NCI-H1694 (cell line): ENCODE measurements at places on chromosomes 3 and 15.

- DNase-seq, result no peak
Measured at GRCh38 chr3:142019794-142020320, 129.5 kb downstream of the TFDP2 start.

DNA sequence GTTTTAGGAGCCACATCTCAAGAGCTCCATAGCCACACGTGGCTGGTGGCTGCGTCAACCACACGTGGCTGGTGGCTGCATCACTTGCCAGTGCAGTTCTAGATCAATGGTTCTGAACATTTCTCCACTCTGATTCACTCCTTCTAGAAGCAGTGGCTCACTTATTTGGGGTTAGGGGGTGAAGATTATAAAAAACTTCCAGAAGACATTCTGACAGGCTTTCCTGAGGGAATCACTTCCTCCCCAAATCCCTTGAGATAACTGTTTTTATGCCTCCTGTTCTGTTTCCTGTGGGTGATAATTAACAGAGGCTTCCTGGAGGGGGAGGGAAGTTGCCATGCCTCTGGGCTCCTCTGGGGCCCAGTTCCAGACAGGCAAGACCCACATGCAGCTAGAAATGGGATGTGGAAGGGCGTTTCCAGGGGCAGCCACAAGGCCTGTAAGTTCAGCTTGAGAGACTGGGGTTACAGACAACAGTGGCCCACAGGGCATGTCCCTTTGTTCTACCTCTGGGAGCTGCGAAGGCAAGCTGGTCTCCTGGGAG, 23.6 kb downstream of the HEG1 start:
- DNase-seq, result no peak

- no peak for DNase-seq
Measured at GRCh38 chr3:45565342-45565741, 29.2 kb upstream of the LIMD1 start.

- DNase-seq, result no peak
Measured at GRCh38 chr3:179885950-179886349, 150.8 kb downstream of the PEX5L start.

- DNase-seq, result no peak
Measured at GRCh38 chr3:152193673-152194267, 75.0 kb upstream of the MBNL1 start.

DNA sequence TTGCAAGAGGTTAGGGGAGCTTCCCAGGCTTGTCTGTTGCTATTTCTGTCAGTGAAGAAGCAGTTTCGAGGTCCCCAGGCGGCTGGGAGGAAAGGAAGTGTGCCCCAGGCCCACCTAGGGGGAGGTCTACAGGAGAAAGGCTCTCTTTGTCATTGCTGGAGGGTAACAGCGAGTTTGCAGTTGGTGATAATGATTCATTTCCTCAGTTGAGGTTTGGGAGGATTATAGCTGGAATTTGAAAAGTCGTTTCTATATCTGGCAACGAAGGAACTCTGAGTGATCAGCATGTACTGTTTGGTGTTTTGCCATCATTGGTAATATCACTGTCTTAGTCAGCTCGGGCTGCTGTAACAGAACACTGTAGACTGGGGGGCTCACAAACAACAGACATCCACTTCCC, 65.5 kb upstream of the UBE3A start:
- no peak for DNase-seq

- no peak for DNase-seq
Measured at GRCh38 chr15:32877252-32878019, 159.6 kb downstream of the GREM1 start.

- no peak for DNase-seq
Measured at GRCh38 chr3:38561746-38562466, 65.8 kb downstream of the EXOG start.

DNA sequence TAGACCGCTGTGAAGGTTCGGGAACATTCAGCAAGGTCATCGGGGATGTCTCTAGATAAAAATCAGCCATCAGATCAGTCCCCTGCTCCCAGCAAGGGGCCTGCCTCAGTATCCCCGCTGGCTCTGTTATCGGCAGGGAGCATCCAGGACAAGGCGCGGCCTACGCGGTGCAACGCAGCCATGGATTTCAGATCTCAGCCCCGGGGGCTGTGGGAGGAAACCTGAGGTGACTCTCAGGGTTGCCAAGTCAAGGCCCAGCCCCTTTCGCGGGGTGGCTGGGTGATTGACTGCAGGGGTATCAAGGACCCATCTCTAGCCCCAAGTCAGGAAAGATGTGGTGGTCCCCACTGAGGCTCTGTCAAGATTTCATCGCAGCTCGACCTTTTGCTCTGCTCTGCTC, 23.1 kb upstream of the CD47 start:
- DNase-seq, result no peak

- no peak for DNase-seq
Measured at GRCh38 chr15:62546628-62547027, 381.5 kb upstream of the C2CD4B start.

DNA sequence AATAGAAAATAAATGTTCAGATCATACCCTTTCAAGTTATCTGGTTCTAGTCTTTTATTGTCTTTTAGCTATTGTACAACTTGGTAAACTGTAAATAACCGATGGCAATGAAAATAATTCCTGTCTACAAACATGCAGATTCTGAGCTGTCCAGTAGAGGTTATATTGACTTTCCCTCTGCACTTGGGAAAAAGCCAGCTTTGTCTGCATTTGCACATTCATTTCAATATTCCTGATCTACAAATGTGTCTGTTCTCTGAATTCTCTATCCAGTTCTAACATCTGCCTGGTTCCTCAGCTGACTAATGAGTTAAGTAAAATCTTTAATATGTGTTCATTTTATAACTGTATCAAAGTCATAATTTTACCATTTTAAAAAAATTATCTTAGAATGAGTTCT, 408.5 kb downstream of the ERC2 start:
- no peak for DNase-seq

DNA sequence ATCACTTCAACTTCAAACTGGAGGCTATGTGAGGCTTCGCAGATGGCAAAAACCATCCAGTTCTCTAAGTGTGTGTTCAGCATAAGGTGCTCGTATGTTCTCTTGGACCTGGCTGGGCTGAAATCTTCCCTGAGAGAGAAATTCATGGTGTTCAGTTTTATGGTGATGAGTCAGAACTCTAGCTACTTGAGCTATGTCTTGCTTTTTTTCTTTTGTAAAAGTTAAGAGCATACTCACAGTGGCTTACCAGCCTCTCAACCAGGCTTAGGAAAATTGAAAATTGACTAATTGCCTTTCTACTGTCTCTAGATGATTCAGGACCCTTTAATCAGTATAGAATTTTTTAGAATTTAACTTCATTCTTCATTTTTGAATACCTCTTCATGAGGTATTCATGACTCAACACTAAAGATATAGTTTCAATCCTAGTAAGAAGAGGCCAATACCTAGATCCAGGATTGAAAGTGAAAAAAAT, 617.5 kb downstream of the TBL1XR1 start:
- DNase-seq, result no peak

DNA sequence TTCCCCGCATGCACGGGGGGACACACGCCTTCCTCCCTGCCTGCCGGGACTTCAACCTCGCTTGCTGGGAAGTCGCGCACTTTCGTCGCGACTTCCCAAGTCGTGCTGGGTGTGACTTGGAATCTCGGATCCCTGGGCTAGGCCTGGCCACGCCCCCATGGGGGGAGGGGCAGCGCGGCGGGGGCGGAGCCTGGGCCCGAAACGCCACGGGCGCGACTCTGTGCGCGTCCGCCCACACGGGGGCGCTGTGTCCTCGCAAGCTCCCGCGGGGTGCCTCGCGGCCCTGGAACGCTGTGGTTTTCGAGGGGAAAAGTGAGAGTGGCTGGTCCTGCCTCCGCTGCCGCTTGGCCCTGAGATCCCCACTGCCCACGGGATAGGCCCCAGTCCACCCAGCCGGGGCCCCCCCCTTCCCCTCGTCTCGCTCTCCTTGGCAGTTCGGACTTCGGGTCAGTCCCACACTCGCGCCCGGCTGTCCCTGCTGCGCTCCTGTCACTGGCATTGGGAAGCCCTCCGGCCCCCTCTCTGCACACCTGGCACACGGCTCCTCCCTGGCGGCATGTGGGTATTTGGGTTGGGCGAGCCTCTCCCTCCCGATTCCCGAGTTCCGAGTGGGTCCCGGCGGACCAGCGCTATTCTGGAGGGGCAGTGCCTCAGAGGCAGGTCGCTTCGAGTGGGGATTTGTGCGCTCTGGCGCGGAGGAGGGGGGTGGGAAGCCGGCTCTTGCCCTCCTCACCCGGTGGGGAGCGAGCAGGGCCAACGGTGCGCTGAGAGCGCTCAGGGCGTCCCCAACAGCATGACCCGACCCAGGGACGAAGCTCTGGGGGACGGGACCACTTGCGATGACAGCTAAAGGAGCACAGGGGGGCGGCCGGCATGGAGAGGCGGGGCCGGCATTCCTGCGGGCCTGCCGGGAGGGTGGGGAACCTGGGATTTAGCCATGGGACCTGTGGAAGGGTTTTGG, 23.6 kb downstream of the SEC61A1 start:
- no peak for DNase-seq

DNA sequence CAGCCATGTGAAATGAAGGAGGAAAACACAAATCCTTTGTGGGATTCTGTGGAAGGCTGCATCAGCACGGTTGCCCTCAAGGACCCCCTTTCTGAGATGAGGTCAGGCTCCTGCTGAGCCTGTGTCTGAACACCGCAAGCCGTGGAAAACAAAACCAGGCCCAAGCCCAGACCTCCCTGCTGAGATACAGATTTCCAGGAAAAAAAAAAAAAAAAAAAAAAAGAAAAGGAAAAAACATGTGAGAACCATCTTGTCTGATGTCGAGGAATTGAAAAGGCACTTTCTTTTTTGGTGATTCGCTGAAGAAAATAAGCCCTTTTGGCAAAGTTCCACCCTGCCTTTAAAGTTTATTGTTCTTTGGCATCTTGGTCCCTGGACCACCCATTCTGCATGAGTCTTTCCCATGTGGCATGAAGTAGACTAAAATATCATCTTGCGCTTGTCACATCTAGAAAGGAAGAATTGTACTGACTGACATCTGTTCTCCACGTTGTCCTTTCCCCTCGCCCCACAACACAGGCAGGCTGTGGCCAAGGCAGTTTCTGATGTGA, 117.6 kb downstream of the CHST2 start:
- DNase-seq, result no peak

- no peak for DNase-seq
Measured at GRCh38 chr15:101461097-101461496, 28.4 kb downstream of the PCSK6 start.

- DNase-seq, result no peak
Measured at GRCh38 chr3:51963951-51964451, 3.3 kb downstream of the PCBP4 start.

GRCh38 chr3:119529883-119530282, 29.5 kb downstream of the CD80 start:
- no peak for DNase-seq

GRCh38 chr3:53242642-53243041, 13.2 kb downstream of the TKT start:
- no peak for DNase-seq

DNA sequence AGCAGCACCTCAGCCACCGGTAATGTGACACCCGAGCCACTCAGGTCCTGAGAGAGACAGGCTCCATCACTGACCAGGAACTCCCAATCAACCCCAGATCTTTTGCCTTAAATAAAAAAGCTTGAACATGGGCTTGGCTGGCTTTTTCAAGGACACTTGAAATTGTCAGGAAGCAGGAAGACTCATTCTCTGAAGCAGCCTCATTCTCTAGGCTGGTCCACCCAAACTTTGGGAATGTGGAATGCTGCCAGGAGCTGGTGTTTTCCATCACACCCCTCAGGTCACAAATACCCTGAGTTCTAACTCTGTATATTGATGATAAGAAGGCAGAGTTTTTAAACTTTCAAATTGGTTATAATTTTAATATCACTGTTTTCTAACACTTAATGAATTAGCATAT, 17.0 kb downstream of the CXCR6 start:
- DNase-seq, result no peak

- DNase-seq, result no peak
Measured at GRCh38 chr3:197031315-197032285, 2.0 kb upstream of the MELTF start.

GRCh38 chr3:179666436-179667035, 13.7 kb downstream of the USP13 start:
- DNase-seq, result peak; percentile 40

DNA sequence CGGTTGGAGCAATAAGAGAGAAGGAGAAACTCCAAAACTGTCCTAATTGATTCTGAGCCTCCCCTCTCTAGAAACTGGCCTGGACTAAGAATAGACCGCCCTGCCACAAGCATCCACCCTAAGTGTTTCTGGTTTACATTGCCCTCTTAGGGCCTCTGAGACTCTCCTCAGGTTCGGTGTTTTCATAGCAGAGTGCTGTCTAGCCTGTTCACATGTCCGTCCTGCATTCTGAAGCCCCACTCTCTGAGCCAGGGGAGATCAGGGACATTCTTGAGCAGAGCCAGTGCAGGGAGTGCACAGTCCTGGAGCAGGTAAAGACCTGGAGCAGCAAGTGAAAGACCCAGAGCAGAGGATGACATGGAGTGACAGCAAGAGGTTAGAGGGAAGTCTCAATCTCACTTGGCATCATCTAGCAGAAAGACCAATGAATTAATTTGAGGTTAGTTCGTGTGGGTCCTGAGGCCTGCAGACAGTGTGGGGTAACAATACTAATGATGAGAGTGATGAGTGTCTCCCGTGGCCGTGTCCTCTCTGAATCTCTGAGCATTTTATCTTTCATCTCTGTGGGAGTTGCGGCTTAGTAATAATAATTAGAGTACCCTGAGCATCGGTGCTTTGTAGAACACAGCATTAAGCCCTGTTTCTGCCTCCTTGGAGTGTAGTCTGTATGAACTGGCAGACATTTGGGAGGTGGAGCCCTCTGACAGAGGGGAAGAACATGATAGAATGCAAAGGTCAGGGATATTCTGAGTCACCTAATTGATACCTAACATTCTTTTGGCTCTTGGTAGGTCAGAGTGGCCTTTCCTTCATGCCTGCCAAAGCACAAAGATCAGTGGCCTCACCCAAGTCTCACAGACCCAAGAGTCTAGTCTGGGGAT, 24.6 kb downstream of the MAPKBP1 start:
- DNase-seq, result no peak

DNA sequence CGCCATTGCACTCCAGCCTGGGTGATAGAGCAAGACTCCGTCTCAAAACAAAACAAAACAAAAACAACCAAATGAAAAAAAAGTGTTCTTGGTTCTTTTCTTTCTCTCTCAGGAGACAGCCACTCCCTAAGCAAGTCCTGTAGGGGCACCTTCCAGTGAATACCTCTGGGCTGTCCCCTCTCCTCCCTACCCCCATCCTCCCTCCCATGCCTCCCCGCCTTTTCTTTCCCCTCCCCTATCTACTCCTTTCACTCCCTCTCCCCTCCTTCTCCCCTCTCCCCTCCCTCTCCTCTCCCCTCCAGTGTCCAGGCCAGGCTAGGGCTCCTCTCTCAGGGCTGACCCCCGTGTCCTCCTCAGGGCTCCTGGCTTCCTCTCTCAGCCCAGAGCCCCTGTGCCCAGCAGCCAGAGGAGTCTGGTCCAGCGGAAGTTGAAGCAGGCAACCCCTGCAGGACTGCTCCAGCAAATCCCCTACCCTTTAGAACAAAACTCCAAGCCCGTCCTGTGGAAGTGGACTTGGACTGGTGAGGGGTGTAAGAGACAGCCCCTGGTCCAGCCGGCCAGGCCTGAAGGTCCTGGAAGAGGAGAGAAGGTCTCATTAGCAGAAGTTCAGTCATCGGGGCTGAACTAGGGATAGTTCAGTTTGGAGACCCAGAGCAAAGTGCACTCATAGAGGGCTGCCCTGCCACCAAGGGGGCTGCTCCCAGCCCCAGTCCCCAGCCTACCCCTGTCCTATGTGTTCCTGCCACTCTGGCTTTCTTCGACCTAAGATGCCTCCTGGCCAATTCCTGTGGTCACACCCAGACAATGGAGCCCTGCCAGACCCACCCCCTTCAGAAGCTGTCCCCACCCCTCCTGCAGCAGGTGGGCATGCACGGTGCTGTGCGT, 79.8 kb upstream of the IQSEC1 start:
- no peak for DNase-seq

GRCh38 chr3:129205109-129205832, 21.6 kb upstream of the CNBP start:
- DNase-seq, result no peak

GRCh38 chr15:57668016-57668415, 38.5 kb upstream of the POLR2M start:
- no peak for DNase-seq
